ENCODE measurements at places on chromosomes 3 and 15. TPM values are rescaled to one million over a fixed set of nuclear protein-coding genes. Genes with fewer than 3 reads are reported as not detected.

Gene SNRK
- total RNA-seq: 74.4 TPM

Gene MFAP1
- total RNA-seq: 37.3 TPM

Gene GPR160
- total RNA-seq: 5.1 TPM

Gene KNG1
- not detected for total RNA-seq

Gene SHF
- 2.8 TPM for total RNA-seq

Gene C3orf85
- not detected for total RNA-seq
